T-helper 1 cell (primary cell): ENCODE measurements at places on chromosomes 16 and 17.

DNA sequence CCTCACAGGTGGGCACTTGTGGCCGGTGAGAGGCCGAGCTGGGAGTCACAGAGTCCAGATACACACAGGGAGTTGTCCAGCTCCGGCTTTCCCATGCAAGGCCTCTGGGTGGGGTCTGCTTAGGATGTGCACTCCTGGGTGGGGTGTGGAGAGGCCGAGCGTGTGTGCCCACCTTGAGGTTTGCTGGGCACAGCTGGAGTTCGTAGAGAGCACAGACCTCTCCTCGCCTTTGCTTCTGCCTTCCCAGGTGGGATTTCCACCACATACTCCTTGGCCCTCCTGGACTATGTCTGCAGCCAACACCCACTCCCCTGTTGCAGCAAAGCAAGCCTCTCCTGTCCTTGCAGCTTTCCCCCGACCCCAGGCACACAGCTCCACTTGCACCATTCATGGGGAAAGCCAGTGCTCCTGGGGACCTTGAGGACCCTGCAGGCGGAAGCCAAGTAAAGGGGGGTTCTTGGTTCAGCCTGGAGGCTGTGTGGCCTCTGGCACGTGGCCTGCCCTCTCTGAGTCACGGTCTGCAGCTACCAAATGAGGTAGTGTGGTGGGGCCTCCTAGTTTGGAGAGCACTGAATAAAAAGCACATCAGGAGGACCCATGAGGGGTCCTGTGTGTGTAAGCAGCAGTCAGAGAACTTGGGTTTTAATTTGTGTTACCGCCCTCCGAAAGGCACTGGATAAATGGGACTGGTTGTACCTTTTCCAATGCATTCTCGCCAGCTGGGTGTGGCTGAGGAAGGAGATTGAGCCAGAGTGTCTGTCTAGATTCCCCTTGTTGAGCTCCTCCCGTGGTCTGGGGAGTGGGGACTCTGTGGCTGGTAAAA, 31.5 kb downstream of the MPRIP start:
- DNase-seq: no peak

GRCh38 chr17:75250009-75250471, 11.4 kb downstream of the GGA3 start:
- no peak for DNase-seq

DNA sequence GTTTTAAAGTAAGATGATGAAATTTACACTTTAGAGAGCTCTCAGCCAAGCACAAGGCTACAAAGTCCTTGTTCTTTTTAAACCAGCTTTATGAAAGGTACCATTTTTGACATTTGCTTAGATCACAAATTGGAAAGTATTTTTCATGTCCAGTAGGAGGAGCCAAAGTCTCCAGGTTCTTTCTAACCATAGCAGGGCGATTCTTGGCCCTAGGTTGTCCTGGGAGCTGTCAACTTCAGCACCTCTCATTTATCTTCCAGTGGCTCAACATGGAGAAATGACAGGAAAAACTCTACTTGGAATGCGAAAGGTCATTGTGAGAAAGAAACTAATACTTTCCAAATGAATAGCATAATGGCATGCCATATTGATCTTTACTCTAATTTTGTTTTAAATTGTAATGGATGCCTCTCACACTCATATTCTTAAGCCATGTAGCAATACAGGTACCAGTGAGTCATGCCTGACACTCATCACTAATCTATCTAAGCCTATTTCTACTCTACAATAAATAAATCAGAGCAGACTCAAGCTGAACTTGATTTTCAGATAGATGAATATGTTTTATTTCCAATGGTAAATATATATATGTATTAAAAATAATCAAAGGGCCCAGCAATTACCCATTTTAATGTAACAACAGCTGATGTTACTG, 919.1 kb upstream of the EEF2KMT start:
- DNase-seq: no peak

DNA sequence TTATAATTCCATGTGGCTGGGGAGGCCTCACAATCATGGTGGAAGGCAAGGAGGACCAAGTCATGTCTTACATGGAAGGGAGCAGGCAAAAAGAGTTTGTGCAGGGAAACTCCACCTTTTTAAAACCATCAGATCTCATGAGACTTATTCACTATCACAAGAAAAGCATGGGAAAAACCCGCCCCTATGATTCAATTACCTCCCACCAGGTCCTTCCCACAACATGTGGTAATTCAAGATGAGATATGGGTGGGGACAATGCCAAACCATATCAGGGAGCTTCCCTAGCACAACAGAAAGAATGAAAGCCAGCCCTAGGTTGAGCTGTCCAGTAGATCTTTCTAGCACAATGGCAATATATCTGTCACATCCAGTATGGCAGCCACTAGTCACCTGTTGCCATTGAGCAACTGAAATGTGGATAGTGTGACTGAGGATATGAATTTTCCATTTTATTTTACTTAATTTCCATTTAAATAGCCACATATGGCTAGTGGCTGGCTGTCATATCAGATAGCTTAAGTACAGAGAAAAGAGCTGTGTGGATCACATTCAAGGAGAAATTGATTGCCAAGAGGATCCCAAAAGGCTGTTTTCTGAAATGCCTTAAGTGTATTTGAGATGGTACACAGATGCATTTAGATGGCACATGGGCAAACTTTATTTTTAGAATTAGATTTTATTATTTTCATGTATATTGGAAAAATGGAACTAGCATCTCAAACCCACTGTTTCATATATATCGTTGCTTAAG, 273.0 kb downstream of the GRIN2A start:
- no peak for DNase-seq

DNA sequence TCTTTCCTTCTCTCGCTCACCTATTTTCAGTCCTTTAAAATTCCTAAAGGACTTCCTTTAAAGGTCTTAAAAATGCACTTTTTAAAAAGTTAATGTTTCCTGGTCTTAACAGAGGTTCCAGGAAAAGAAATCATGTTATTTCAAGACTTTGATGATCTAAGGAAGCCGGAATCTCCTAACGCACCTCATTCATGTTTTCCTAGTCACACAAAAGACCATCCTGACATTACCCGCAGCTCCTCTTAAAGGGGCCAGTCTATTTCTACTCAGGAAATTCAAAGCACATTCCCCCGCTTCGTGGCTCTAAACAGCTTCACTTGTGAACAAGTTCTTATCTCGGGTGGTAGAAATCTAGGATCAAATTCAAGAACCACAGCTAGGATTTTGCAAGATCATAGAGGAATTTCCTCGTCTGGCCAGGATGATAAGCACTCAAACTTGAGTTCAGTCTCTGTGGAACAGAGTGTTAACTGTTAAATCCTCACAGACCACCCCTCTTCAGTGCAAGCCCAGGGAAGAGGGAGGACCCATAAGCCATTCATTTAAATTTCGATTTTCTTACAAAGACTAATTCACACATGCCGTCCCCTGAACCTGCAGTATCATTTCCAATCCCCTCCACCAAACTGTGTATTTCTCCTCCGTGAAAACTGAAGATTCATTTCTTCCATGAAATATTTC, 137.1 kb upstream of the AXIN2 start:
- no peak for DNase-seq

- no peak for DNase-seq
These were observed 179.7 kb downstream of the RAB11FIP4 start for GRCh38 chr17:31570951-31571892.

DNA sequence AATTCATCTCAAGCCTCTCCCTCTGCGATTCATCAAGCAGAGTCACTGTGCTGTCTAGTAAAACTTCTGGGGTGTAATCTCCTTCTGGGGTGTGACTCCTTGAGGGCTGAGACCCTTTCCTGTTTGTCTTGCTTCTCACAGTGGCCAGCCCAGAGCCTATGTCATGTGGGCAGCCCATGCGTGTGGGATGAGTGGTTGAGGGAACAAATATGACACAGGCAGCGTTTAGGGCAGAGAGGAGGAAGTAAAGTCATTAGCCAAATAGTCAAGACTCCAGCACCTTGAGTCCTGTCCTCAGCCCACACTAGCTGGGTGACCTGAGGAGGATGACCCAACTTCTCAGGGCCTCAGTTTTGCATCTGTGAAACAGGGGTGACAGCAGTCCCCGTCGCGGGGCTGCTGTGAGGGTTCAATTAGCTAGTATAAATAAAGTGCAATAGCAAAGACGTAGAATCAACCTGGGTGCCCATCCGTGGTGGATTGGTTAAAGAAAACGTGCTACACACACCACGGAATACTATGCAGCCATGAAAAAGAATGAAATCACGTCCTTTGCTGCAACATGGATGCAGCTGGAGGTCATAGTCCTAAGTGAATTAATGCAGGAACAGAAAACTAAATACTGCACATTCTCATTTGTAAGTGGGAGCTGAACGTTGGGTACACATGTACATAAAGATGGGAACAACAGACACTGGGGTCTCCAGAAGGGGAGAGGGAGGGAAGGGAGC, 4.5 kb upstream of the ITGAX start:
- DNase-seq: no peak

DNA sequence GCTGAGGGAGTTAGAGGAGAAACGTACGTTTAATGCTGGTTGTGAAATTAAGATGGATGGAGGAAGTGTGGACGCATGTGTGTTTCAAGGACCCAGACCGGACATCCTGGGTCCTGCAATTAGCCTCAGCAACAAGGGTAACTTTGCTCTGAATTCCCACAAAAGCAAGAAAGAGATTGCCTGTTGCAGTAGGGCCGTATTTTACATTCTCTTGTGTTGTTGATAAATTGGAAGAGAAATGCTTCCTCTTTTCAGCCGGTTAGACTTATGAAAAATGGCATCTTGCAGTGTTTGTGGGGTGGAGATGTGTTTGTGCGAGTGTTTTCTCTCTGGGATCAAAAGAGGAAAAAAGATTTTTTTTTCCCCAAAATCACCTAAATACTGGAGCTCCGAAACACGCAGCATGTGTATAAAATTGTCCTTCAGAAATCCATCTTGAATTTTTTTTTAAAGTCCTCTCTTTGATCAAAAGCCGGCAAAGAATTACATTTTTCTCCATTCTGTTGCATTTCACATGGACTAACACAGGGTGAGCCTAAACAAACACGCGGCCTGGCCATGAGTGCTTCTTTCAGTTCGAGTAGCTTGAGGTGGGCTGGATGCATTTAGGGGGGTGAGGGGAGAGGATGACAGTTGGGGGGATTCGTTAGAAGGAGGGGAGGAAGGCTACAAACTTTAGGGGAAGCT, 251.6 kb downstream of the C16orf95 start:
- no peak for DNase-seq

DNA sequence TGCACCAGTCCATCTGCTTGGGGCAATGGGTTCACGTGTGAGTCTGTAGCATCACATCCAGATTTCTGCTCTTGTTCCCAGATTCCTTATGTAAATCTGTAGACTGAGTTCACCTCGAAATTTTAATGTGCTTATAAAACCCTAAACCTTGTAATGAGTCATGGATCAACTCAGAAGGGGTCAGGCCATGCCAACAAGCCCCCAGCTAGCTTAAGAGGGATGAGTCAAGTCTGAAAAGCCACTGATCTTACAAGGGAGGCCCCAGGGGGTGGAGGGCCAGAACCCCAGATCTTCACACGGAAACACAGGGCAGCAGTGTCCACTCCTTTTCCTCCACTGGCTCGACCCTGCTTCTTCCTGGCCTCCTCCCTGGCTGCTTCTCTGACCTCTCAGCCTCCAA, 399.1 kb upstream of the CDH5 start:
- DNase-seq: no peak

GRCh38 chr16:30904114-30904780, 7.8 kb downstream of the CTF1 start:
- DNase-seq: no peak

DNA sequence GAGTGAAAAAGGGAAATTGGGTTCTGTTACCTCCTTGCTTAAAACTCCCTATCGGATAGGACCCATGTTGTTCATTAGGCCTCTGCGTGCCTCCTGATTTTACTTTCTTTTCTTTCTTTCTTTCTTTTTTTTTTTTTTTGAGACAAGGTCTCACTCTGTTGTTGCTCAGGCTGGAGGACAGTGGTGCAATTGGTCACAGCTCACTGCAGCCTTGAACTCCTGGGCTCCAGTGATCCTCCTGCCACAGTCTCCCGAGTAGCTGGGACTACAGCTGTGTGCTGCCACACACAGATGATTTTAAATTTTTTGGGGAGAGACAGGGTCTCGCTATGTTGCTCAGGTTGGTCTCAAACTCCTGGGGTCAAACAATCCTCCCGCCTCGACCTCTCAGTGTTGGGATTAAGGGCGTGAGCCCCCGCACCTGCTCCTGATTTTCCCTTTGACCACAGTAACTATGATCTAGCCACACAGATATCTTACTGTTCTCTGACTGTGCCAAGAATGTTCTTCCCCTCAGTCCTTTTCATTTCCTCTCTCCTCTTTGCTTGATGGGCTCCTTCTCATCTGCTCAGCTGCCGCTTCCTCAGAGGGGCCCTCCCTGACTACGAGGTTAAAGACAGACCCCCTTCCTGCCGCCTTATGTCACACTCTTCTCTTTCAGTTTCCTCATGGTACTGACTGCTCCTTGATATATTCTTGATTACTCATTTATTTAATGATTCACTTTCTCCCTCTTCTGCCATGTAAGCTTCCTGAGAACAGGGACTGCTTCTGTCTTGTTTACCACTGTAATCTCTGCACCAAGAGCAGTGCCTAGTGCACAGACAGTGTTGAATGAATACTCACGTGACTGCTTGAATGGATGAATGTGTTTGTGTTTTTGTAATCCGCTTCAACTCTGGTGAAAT, 44.3 kb downstream of the LCMT1 start:
- no peak for DNase-seq

DNA sequence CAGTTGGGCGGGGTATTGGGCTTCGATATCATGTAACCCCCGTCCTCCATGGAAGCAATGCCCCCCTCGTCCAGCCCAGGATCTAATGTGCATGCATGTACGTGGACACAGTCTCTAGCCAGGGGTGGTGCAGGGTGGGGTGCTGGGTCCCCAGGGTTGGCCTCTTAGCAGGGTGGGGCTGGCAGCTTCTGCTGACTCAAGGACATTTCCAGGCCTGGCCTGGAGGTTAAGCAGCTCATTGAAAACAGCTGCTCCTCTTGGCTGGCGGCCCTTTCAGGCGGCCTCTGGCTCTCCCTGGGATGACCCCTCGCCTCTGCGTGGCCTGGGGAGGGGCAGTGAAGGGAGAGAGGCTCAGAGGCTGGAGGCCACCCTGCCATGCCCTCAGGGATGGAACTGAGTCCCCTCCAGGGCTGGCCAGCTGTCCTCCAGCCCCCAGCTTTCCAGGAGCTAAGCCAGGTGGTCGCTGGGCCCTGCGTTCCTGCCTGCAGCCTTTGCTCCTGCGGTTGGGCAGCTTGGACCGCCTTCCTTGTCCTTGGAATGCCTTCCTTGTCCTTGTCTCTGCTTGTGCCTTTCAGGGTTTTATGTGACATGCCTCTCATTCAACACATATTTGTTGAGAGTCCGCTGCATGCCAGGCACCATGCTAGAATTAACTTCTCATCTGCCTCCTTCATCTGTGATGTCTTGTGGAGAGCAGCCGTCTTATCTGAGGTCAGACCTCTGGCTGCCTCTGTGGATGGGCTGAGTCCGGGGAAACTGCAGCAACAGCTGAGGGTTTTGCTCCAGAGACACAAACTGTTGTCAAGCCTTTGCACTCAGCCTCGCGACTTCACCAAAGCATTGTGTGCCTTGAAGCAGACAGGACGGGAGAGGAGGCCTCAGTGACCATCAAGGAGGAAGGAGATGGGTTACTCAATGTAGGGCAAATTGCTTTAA, 26.6 kb downstream of the MRC2 start:
- DNase-seq: peak; percentile 14

- no peak for DNase-seq
These were observed 45.0 kb downstream of the TEX2 start for GRCh38 chr17:64218066-64218465.

GRCh38 chr16:89241187-89242007, 23.9 kb downstream of the ZNF778 start:
- peak; percentile 81 for DNase-seq

- no peak for DNase-seq
These were observed 954 bp downstream of the IL32 start for GRCh38 chr16:3066440-3066748.
